Peyer's patch (tissue), 4 donors: ENCODE measurements at places on chromosomes 1 and 21.

GRCh38 chr1:183804916-183805841, at the start of gene RGL1:
Gene RGL1, plus strand, starts transcription at chr1:183805120. Its CDS starts 178 bp downstream, at chr1:183805298.
- DNase-seq = peak; percentile 74

DNA sequence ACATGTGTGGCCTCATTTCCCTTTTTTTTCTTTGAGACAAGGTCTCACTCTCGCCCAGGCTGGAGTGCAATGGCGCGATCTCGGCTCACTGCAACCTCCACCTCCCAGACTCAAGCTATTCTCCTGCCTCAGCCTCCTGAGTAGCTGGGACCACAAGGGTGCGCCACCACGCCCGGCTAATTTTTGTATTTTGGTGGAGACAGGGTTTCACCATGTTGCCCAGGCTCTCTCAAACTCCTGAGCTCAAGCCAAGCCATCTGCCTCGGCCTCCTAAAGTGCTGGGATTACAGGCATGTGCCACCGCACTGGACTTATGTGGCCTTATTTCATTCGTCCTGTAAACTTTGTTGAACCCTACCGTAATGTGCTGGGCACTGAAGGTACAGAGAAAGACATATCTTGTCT, 569 bp upstream of the WARS2 start:
- peak; percentile 58 for DNase-seq

DNA sequence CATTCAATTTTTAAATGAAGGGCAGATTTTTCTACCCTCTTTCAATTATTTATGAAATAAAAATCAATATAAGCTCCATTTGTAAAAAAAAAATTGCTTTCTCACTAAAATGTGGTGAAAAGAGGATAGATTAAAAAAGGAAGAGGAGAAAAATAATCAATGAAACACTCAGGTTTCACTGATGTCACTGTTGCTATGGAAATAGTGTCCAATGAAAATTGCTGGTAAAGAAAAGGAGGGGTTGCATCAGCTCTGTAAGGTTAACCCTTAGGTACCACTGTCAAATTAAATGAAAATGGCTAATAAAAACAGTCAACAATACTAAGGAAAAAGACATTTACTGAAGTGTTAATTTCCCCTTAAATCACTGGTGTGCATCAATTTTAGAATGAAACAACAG, 91.6 kb upstream of the TTC39A start:
- DNase-seq = no peak

DNA sequence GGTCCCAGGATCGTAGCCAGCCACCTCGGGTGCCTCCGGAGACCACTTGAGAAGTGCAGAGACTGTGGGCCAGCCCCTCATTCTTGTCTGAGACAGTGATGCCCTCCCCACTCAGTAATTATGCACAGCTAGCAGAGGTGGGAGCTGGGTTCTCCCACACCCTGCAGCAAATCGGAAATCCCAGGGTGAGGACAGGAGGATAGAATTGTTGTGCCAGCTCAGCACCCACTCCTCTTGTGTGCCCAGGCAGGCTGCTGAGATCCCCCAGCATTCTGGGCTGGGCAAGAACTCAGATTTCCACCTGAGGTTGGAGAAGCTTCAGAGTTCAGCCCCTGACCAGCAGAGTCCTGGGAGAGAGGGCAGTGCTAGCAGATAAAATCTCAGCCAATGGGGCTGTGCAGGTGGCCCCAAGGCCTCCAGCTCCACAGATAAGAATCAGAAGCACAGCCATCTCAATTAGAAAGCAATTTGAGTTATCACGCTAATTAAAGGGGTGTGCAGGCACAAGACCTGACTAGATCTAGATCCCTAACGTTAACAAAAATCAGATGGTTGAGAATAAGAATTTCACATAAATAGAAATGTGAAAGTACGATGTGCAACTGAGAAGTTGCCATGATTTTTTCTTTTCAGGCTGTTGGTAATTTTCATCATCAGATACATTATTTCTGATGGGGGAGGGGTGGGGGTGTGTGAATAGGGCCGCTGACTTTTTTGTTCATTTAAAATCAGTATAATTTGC, 45.5 kb upstream of the IRF2BP2 start:
- no peak for DNase-seq

- DNase-seq = no peak
These were observed 212.6 kb downstream of the KCTD3 start for GRCh38 chr1:215779729-215780128.

DNA sequence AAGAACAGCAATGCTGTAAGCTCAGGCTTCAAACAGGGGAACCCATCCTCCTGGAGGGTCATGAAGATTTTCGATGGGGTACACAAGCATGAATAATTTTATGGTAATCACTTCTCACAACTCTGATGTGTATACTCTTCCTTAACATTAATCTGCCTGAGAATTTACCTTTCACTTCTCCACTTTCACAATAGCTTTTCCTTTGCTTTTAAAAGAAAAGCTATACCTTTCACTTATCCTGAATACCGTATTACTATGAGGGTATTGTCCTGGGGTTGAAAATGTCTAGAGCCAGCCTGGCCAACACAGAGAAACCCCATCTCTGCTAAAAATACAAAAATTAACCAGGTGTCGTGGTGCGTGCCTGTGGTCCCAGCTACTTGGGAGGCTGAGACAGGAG, 12.7 kb upstream of the ZYG11B start:
- no peak for DNase-seq

DNA sequence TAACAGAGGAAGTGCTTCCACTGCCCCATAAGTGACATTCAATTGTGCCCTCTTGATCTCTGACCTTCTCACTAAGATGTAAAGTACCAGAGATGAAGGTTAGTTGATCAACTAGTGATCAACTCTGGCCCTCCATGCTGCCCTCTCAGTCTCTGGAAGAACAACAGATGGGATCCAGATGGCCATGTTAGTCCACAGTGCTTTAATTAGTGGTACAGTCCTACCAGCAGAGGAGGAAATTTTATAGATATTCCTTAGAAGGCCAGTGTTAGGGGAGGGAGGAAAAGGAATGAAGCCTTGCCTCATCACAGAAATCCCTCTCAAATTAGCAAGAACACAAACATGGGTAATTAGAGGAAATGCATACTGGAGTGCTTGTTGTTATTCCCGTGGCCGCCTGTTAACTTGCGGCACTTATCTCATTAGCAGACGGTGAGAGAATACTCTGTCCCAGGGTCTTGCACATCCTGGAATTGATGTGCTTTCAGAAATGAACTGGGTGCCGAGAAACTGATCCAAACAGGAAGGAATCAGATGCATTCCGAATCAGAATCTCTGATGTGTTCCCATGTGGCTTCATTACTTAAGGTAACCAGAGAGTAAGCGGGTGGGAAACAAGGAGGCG, 91.1 kb upstream of the RGS4 start:
- no peak for DNase-seq

DNA sequence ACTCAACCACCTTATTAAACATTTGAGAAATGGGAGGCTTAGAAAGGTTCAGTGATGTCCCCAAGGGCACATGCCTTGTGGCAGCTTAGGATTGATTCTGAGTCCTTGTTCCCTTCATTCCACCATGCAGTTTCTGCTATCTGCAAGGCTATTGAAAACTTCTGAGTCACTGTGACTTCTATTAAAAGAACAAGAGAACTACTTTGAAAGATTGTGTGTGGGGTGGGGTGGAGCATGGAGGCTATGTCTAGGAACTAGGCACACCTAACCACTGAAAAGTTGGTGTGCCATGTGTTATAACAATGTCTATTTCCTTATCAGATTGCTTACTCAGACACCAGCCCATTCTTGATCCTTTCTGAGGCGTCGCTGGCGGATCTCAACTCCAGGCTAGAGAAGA, 10.8 kb downstream of the MTARC1 start:
- no peak for DNase-seq

- no peak for DNase-seq
These were observed 19.7 kb downstream of the FGGY start for GRCh38 chr1:59316497-59317128.

DNA sequence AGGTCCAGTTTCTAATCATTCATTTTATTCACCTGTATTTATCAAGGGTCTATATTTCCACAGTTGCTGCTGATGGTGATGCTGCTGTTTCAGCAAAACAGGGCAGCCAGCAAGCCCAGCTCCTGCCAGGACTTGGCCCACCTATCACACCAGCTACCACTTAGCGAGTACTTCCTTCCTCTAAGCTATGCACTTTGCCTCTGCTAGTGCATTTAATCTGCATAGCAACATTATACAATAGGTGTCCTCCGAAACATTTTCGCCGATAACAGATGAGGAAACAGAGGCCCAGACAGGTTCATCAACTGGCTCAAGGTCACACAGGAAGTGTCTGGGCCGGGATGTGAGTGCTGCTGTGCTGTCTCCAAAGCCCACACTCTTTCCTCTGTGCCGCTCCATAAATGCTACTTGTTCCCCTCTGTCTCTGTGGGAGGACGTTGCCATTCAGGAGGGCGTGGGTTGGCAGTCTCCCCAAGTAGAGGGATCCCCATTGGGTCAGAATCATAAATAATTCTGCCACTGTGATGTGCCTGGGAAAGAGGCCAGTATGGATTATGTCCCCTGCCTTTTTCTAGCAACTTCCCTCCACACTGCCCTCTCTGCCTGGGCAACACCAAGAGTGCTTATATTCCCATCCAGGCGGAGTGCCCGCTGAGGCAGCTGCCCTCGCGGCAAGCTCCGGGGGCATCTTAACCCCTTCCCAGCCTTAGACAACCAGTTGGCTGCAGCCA, 9.4 kb upstream of the PLEKHA6 start:
- no peak for DNase-seq

GRCh38 chr21:33769057-33769456, 126.8 kb downstream of the ITSN1 start:
- DNase-seq = no peak

- DNase-seq = no peak
These were observed 54.0 kb downstream of the FNBP1L start for GRCh38 chr1:93501829-93502369.

DNA sequence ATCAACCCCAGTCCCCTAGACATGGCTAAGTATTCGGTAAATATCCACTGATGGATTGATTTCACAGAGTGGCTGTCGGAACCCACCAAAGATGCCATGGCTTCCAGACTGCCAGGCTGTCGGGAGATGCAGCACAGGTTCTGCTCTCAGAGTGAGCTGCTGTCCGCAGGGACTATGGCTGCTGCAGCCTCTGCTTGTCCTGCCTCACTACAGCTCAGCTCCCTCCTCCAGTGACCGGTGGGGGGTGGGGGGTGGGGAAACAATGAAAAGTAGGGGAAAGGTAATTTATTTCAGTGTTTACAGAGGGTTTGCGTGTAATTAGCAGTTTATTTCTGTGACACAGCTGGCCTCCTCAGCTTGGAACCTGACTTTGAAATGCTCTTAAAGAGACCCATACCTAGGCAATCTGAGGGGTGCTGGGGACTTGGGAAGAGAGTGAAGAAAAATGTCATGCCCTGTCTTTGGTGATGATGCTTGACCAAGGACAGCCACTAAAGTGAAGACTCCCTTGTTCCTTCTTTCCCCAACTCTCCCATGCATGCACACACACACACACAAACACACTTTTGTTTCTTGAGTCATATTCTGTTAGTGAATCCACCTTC, 109.0 kb downstream of the CACNA1E start:
- no peak for DNase-seq

DNA sequence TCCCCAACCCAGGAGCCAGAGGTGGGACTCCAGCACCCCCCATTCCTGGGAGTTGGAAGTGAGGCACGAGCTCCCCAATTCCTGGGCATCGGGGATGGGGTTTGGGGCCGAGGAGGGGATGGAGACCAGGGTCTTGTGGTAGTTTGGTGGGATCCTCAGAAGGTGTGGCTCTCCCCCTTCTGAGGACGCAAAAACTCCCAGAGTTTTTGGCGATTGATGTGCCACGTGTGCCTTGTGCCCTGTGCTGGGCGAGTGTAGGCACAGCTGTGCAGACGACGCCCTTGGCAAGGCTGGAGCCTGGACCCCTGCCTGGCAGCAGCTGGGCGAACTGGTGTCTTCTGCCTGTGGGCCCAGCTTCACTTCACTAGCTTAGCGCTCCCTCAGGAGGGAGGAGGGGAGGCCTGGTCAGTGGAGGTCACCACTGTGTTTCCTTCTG, 2.6 kb downstream of the GUK1 start:
- no peak for DNase-seq

- DNase-seq = no peak
These were observed 41.3 kb downstream of the ICOSLG start for GRCh38 chr21:44199448-44199847.

DNA sequence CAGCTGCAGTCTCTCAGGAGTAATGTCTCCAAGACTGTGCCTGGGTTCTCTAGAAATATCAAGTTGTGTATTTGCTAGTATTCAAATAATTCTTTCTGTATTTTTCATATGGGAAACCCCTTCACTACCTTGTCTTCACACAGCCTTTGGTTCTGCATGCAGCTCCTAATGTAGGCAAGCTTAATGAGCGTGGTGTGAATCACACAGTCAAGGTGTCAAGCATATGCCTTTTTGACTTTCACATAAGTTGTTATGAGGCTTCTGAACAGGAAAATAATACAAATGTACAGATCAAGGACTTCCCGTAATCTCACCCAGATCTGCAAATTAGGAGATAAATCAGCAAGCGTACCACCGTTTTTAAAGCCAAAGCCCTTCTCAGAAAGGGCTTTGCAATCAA, at the start of gene FCRL3:
Gene FCRL3 (minus strand): TSS at position 38 of the 400 bp plus-strand sequence. CDS start 280 bp downstream, outside the sequence.
- DNase-seq = no peak

GRCh38 chr1:168110896-168111545, 25.7 kb downstream of the GPR161 start:
- no peak for DNase-seq

GRCh38 chr21:34684174-34684876, 15.5 kb downstream of the CLIC6 start:
- no peak for DNase-seq

DNA sequence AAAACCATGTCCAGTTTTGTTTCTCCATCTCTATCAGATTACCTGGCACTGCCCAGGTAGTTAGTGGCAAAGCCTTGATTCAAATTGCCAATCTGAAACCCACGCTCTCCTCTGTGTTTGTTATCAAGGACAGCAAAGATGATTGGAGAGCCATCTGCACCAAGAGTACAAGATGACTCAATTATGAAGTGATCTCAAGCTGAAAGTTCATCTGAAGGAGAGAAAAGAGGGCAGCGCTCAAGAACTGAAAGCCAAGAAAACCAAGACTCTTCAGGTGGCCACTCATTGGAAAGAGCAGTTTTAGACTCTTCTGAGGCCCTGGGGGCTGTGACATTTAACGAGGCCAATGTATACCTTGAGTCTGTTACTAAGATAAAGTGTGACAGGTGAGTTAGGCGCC, 13.8 kb downstream of the RXRG start:
- no peak for DNase-seq

- no peak for DNase-seq
These were observed 112.9 kb downstream of the HLX start for GRCh38 chr1:220991959-220992704.

DNA sequence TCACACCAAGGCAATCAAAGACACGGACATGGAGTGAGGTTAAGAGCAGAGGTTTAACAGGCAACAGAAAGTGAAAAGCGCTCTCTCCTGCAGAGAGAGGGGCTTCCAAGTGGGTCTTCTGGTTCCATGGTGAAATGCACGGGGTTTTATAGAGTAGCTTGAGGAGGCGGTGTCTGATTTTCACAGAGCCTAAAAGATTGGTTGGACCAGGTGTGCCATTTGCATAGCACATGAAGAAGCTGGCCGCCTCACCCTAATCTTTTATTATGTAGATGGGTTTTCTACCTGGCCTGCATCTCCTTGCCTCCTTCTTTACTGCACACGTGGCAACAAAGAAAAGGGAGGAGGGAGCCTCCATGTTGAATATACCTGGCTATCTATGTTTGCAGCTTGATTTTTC, 197.3 kb downstream of the RYR2 start:
- DNase-seq = no peak

- DNase-seq = peak; percentile 45
These were observed 37.0 kb downstream of the ELK4 start for GRCh38 chr1:205594846-205595245.
